Stimulated activated CD4-positive, alpha-beta T cell treated with anti-CD3 and anti-CD28 coated beads, Interleukin-4, amount 100 ng/mL, for 1 hour (primary cell): ENCODE measurements at places on chromosomes 7 and 10.

GRCh38 chr7:131546583-131547141, 9.8 kb downstream of the PODXL start:
- DNase-seq = peak; percentile 34

GRCh38 chr10:59606551-59606961, 103.1 kb downstream of the SLC16A9 start:
- no peak for DNase-seq

- no peak for DNase-seq
These were observed 53.0 kb upstream of the MAGI2 start for GRCh38 chr7:79506481-79506880.

GRCh38 chr10:111879969-111880368, 303.6 kb downstream of the GPAM start:
- no peak for DNase-seq

- no peak for DNase-seq
These were observed 6.6 kb upstream of the PDSS1 start for GRCh38 chr10:26690731-26691475.

DNA sequence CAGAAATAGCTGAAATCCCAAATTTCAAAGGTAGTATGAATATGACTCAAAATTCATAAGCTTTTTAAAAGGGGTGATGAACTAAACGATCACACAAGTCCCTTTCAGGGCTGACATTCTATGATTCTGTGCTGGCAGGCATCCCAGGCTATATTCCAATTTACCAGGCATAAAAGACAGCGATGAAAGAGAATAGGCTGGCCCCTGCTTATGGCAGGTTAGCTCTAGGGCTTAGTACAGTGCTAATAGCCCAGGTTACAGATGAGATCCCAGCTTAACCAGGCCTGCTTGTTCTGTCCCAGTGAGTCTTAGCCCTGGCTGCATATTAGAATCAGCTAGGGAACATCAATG, 56.4 kb downstream of the CDHR3 start:
- no peak for DNase-seq

GRCh38 chr10:70348228-70348850, 34.1 kb downstream of the LRRC20 start:
- peak; percentile 19 for DNase-seq

- DNase-seq = no peak
These were observed 27.6 kb upstream of the FAM204A start for GRCh38 chr10:118369641-118370205.

- DNase-seq = no peak
These were observed 249.7 kb downstream of the MTERF1 start for GRCh38 chr7:91630581-91631380.

DNA sequence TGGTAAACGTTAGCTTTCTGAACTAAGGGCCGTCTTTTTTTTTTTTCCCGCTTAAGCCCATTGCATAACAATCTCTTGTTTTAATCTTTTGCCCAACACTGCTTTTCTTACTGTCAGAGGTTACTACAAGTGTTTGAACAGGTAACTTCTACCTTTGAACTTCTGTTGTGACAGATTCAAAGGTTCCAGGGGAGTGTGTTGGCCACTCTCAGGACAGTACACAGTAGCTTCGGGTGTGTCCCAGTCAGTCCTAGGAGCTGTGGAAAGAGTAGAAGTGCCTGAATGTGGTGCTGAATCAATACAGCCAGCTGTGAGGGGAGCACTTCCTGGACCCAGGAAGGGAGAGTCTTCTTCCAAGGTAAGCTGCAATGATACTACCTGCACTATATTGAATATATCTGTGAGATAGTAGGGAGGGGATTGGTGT, at the start of gene ACSL5:
TSS of gene ACSL5 (plus strand) at position 205 of the 427 bp plus-strand sequence. CDS start 20,831 bp downstream, outside the sequence.
- no peak for DNase-seq

- no peak for DNase-seq
These were observed 68.5 kb downstream of the LRRC4 start for GRCh38 chr7:127962589-127963361.

DNA sequence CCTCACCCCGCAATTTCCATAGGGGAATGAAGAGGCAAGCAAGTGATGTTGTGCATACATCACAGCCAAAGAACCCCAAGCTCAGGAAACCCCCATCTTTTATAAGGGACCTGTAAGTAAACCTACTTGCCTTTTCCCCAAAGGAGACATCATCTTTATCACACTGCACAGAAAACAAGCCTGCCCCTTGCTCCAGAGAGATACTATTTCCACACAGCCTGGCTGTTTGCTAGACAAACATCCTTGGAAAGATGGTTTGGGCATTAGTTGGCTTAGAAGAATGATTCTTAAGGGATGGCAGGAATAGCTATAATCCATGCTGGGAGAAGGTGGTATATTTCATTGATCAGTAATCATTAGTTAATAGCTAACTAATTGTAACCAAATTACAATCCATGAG, 123.7 kb upstream of the SEC61G start:
- no peak for DNase-seq

GRCh38 chr7:150356265-150356897, 12.2 kb upstream of the REPIN1 start:
- no peak for DNase-seq

DNA sequence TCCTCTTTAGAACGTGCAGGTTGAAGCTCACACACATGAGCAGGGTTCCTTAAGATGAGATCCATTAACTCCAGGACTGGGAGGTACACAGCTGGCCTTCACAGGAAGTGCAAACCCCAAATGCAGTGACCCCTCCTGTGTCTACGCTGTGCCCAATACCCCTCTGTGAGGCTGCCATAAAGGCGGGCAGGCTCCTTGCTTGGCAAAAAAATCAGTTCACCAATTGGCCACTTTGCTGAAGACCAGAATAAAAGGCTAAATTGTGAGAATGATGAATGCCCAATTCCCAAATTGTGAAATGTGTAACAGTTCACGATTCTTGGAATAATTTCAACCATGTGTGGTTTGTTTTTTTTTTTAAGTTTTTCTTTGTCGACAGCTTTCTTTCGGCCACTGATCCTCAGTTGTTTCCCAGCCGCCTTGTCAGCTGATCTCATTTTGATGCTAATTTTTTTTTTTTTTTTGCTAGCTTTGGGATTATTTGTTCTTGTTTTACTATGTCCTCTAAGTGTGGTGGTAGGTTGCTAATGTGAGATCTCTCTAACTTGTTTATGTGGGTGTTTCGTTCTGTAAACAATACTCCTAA, 101.9 kb upstream of the PRSS58 start:
- DNase-seq = no peak

GRCh38 chr7:117895276-117895675, 22.0 kb upstream of the CTTNBP2 start:
- no peak for DNase-seq

DNA sequence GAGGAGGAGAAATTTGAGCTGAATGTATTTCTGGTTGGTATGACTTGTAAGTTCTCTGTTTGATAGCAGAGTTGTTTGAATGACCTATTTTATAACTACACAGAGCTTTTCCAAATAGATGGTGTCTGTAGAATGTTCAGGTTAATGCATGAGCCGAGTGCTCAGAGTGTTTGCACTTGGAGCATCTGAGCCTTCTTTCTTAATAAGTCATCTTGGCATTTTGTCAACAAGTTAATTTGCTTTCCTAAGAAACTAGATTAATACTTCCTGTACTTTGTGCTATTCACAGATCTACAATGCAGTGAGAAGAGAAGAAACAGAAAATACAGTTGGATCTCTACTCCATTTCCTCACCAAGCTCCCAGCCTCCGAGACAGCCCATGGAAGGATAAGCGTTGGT, 138.2 kb downstream of the PLCE1 start:
- DNase-seq = no peak

DNA sequence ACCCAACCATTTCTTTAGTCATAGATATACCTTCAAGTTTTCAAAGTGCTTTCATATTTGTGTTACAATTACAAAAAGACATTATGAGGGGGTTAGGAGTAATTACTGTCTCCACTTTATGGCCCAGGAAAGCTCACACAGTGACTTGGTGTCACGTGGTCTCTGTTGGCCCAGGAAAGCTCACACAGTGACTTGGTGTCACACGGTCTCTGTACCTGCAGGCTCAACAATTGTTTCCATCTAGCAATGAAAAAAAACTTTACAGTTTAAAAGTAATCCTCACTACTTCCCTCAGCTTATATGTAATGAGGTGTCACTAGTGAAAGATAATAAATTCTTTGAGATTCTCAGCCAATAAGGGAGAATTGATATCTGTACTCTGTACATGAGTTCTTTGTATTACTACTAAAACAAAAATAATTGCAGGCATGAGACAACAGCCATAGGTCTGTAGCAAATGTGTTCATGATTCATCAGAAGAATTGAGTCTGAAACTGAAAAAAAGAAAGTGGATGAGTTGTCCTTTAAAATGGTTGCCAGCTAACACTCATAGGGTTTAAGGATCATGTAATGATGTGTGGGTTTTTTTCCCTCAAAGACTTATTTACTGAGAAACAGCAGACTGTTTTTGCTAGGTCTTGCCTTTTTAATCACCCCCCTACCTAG, 10.9 kb downstream of the OGDH start:
- peak; percentile 28 for DNase-seq

DNA sequence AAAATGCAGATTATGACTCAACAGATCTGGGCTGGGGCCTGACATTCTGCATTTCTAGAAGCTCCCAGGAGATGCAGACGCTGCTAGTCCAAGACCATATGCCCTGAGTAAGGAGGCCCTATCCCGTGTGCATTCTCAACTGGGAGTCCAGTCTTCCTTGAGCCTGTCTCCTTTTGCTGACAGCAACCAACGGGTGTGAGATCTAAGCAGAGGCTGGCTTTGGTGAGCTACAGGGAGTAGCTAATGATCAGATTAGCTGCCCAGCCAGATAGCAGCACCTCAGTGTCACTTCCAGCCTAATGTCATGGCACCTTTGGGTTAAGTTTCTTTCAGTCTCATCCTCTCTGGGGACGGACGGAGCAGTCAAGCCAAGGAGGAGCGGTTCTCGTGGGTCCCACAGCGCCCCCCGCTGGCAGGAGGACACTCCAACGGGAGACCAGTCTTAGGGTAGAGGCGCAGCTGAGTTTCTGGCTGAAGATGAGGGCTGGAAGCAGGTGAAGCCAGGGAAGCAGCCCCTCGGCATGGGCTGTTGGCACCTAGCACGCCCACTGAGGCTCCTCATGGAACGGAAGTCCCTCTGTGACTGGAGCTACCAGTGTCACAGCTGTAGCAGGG, 154.0 kb downstream of the CCDC3 start:
- DNase-seq = no peak

GRCh38 chr7:114303301-114303700, 111.3 kb upstream of the FOXP2 start:
- DNase-seq = no peak

- DNase-seq = no peak
These were observed 14.0 kb downstream of the PDIA4 start for GRCh38 chr7:149014309-149014708.

DNA sequence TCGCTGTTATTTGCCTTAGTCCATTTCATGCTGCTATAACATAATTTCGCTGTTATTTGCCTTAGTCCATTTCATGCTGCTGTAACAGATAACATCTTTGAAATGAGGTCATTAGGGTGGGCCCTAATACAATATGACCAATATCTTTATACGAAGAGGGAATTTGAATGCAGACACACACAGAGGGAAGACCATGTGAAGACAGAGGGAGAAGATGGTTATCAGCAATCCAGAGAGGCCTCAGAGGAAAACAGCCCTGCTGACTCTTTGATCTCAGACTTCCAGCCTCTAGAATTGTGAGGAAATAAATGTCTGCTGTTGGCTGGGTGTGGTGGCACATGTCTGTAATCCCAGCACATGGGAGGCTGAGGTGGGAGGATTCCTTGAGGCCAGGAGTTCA, 404.9 kb downstream of the TYW1 start:
- DNase-seq = no peak

DNA sequence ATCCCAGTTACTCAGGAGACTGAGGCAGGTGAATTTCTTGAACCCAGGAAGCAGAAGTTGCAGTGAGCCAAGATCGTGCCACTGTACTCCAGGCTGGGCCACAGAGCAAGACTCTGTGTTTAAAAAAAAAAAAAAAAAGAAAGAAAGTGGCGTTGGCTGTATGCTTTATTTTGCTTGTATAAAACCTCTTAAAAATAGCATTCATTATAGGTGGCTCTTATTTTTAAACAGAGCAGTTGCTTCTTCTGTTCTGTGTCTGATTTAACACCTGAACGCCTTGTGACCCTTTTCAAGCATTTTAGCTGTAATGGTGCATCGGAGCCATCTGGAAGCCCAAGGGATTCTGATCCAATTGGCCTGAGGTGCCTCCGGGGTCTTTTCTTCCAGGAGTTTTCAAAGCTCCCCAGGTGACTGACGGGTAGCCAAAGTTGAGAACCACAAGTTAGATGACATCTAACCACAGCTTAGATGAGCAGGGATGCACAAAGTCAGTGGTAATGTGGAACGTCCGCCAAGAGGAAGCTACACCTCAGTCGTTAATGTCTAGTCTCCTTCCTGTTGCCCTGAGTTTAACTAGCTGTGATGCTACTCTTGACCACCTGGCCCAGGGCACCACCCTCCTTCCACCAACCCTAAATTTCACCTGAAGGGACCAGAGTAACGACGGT, 274.6 kb upstream of the KLF6 start:
- DNase-seq = no peak

- DNase-seq = no peak
These were observed 268.3 kb downstream of the GRID1 start for GRCh38 chr10:86098187-86098881.

- no peak for DNase-seq
These were observed 44.7 kb downstream of the ZNF467 start for GRCh38 chr7:149728491-149729375.

- no peak for DNase-seq
These were observed 101.6 kb downstream of the UBE2H start for GRCh38 chr7:129851174-129851573.

DNA sequence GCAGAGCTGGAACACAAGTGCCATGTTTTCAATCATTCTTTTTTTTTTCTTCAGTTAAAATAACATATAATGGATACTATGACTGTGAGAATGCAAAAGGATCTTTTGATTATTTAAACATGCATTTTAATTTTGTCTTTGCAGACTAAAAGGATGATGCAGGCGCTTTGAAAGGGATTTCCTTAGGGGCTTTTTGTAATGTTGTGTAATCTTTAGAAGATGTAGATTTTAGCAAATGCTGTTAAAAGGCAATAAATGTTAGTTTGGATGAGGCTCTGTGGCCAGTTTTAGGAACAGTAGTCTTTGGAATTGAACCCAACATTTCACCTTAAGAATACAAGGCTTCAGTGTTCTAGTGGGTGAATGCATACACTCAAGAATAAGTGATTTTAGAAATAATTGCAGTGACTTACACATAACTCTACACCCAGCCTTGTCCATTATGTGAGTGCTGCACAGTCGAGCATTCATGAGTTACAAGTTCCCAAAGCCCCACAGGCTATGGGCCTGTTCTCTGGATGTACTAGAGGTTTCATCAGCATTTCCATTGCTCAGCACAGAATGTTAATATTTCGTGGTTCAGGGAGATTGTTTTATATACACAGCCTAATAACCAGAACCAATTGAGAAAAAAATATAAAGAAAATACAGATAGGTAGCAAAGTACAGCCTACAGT, 11.6 kb downstream of the PAPSS2 start:
- no peak for DNase-seq
